ENCODE measurements at places on chromosomes 7 and 10.

- no peak for DNase-seq
Measured at GRCh38 chr10:126519185-126519584, 130.9 kb upstream of the ADAM12 start.

GRCh38 chr10:63355682-63356081, 110.1 kb downstream of the JMJD1C start:
- DNase-seq = no peak

DNA sequence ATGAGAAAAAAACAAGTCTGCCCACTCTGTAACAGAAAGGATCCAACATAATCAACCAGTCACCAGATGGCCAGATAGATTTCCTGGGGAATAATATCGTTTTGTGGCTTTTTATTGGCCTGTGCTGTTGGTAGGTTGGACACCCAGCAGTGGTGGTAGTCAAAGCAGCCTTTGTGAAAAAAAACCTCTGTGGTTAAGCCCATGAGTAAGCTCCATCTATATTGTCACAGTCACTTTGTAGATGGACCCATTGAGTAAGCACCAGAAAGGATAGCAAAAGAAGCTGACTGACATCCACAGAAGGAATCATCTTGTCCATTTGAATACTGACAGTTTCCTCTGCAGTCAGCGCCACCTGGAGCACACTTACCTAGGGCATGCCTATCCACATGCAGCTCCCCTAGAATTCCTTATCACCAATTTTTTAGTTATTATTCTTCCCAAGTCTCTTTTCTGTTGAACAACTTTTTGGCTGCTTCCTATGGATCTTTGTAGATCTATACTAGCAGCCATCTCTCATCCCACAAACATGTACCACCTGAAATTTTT, 96.9 kb downstream of the IQUB start:
- no peak for DNase-seq

GRCh38 chr10:79004311-79004710, 64.5 kb upstream of the ZMIZ1 start:
- DNase-seq = no peak

DNA sequence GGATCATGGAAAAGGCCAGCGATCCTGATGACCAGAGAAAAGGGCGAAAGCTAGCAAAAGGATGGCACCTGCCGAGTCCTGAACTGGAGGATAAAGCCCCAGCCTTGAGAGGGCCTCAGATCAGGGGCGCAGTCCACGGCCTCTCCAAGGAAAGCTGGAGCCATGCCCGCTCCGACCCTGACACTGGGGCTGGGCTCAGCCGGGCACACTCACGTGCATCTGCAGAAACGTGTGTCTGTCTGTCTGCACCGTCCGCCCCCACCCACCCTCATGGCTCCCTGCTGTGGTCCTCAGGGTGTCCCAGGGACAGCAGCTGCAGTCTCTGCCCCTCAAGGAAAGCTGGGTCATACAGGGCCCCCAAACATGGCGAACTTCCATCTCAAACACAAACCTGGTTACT, 200.5 kb downstream of the TCERG1L start:
- no peak for DNase-seq

DNA sequence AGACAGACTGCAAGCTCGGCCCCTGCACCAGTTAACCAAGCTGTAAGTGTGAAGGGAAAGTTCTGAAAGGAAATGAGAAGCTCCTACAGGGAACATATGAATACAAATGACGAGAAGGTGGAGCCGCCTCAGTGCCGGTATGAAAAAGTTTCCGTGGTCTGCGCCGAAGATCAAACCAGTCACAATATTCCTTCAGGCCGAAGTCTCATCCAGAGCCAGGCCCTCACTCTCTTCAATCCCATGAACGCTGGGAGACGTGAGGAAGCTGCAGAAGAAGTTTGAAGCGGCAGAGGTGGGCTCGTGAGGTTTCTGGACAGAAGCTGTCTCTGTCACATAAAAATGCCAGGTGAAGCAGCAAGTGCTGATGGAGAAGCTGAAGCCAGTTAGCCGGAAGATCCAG, 71.9 kb downstream of the CFAP46 start:
- DNase-seq = no peak

GRCh38 chr7:115965236-115965635, 65.3 kb downstream of the TFEC start:
- no peak for DNase-seq

DNA sequence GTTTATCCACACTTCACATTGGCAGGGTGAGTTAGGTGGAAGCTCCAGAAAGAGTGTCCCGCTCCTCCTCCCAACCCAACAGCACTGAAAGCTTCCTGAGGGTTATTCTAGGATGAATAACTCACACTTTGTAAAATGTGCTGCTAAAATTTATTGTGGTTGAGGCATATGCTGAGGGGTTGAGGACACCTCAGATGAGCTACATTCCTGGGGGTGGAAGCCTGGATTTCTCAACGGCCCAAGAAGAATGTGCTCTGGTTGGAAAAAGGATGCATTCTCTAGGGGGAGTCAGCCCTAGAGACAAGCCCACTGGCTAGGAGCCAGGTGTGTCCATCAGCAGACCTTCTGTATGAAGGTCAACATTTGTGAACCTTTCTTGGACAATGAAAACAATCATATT, 91.5 kb upstream of the PDE1C start:
- no peak for DNase-seq

DNA sequence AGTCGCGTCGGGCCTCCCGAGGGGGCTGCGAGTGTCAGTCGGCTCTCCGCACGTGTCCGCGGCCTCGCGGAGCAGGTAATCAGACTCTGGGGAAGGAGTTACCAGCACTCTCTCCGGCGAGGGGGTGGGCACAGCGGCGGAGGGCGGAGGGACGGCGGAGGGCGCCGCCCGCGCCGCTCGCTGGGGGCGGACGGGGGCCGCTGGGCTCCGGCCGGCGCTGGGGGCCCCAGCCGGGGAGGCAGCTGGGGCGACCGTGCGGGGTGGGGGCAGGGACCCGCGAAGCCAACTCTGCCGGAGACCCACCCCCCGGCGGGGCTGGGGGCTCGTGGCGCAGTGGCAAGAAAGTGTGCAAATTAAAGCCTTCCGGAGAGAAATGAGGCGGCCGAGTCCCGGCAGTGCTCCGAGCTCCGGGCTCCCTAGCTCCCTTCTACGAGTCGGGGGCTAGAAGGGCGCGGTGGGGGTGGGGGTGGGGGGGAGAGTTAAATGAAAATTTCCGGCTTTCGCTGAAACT, at the start of gene CDK6:
Gene CDK6 (minus strand): TSS at position 85 of the 511 bp plus-strand sequence. CDS start 3,250 bp downstream, outside the sequence.
- no peak for DNase-seq

DNA sequence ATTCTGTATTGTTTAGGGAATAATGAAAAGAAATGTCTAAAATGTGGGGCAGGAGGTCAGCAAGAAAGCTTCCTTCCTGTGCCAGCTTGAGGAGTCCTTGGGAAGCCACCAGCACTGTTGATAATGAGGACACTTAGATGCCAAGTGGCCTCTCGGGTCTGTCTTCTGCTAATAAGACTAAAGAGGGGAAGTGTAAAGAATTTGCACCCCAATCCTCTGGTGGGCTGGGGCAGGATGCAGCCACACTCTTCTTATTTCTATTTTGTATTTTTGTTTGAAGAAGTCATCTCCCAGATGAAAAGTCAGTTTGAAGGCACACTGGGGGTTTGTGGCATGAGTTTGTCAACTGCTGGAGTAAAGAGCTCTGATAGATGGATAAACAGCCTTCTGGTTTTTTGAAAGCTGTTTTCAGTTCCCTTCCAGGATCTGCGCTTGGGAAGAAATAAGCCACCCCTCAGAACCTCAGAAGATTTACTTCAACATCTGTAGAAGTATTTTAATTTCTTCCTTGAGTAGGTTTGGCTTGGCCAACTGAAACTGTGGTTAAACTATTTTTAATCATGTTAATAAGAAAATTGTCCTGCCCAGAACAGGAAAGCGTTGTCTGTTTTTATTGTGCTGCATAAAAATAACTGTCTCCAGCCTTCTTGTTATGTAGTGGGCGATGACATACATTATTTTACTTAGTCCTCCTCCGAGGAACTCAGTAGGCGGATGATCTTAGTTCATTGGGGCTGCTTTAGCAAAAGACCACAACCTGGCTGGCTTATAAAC, 128.8 kb upstream of the GPR26 start:
- DNase-seq = no peak

DNA sequence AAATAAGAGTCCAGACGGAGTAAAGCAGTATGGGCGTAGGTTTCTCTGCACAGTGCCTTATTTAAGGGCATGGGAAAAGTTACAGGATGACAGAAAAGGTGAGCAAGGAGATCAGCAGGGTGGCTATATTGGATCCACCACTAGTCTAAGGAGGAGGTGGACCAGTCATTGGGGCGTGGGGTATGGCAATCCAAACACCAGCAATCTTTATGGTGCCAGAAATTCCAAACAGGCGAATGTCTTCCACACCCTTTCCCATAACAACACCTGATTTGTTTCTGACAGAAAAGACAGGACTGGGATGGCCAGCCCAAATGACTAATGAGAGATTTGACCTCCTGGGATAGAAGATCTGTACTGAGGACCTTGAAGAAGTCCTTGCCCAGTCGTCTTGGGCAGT, 181.8 kb upstream of the MBL2 start:
- DNase-seq = no peak

- DNase-seq = no peak
Measured at GRCh38 chr7:44052771-44053365, 8.4 kb downstream of the DBNL start.

Measured in AG09319 (cell line).